ENCODE measurements at places on chromosomes 7 and 10.
A peak's percentile ranks its signal among the peaks of the same experiment; 100 is the strongest.

GRCh38 chr10:99849536-99849935, 67.1 kb downstream of the ABCC2 start:
- DNase-seq = no peak

GRCh38 chr10:10772411-10772810, 245.3 kb upstream of the CELF2 start:
- no peak for DNase-seq

- no peak for DNase-seq
Measured at GRCh38 chr10:119860866-119861607, 11.6 kb downstream of the MCMBP start.

GRCh38 chr10:16853201-16853600, 36.0 kb upstream of the RSU1 start:
- peak; percentile 41 for DNase-seq

GRCh38 chr10:86899670-86900276, 57.6 kb downstream of the MMRN2 start:
- DNase-seq = peak; percentile 25

GRCh38 chr7:147415991-147416390, 1174.6 kb upstream of the C7orf33 start:
- no peak for DNase-seq

GRCh38 chr10:30439931-30440330, 5.9 kb downstream of the MAP3K8 start:
- DNase-seq = no peak

GRCh38 chr10:73920089-73920488, 9.2 kb downstream of the PLAU start:
- no peak for DNase-seq

DNA sequence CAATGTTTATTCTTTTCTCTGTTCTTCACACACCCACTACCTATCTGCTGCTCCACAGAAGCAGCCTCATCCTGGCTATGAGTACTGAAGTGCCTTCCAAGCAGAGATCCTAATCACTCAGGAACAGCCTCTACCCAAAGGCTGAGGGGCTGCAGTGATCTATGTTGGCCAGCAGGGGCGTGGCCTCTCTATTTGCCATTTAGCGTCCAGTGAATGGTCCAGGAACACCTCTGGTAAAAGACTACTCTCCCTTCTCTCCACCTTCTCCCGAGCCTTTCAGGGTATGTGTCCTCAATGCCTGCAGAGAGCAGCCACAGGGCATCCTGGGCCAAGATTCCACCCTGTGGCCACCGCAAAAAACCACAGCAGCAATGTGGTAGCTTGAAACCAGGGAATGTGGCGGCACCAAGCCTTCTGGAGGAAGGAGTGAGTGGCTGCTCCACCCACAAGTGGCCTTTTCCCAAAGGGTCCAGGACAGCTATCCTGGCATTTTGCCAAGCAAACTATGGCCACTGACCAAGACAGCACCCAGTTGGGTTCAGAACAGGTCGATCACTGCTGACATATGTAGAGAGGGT, 70.9 kb downstream of the SYPL1 start:
- peak; percentile 84 for DNase-seq

DNA sequence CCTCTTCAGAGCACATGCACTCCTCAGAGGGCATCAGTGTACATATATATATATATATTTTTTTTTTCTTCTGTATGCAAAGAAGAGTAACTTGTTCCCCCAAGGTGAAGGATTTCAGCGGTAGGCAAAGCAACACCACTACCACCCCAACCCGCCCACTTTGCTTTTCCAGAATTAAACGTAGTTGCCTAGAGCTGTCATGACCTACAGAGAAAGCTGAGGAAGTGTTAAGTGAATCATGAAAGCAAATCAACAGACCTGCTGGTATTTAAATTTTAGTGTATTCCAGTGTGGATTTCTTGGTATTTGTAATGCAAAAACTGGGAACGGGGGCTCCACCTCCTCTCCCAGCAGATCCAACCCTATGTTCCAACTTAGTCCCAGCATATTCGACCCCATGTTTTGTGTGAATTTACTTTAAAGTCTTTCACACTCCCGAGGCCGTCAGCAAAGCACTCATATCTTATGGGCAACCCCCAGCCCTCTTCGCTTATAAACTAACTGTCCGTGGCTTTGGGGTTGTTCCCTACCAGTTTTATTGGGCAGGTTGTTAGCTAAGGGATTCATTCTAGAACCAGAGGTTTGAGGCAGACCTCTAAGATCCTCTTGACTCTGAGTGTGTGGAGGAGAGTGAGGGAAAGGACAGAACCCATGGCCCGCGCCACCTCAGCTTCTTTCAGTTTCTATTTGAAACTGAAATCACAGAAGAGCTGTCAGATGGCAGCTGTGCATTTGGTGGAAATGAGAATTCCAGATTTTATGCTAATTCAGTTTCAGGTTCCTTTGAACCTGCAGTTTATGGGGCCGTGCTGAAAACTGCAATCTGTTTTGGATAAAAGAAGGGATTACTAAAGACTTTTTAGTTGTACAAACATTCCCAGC, 450.2 kb upstream of the GALNT17 start:
- DNase-seq = no peak

DNA sequence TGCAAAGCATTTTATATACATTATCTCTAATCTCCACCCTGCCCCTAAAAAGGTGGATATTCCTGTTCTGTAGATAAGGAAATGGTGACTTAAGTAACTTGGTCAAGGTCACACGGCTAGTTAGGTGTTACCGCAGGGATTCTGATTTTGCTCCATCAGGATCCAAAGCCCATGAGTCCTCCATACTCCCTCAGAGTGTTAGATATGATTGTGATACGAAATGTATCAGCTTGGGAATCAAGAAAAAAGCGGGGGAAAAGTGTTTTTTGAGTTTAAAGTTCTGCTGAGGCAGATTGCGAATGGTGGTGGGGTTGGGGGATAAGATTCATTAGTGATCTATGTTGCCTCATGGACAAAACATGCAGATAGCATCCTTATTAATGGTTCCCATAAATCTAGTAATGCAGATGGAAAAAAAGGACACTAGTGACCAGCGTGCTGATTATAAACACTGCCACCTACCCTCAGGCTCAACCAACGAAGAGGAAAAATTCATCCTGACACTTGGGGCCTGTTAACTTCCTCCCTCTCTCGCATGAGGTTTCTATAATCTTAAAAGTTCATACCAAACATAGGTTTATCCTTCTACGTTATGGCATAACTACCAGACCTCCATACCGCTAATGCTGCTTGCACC, 2.3 kb downstream of the ICA1 start:
- no peak for DNase-seq

- no peak for DNase-seq
Measured at GRCh38 chr10:34241226-34242000, 573.7 kb downstream of the PARD3 start.

DNA sequence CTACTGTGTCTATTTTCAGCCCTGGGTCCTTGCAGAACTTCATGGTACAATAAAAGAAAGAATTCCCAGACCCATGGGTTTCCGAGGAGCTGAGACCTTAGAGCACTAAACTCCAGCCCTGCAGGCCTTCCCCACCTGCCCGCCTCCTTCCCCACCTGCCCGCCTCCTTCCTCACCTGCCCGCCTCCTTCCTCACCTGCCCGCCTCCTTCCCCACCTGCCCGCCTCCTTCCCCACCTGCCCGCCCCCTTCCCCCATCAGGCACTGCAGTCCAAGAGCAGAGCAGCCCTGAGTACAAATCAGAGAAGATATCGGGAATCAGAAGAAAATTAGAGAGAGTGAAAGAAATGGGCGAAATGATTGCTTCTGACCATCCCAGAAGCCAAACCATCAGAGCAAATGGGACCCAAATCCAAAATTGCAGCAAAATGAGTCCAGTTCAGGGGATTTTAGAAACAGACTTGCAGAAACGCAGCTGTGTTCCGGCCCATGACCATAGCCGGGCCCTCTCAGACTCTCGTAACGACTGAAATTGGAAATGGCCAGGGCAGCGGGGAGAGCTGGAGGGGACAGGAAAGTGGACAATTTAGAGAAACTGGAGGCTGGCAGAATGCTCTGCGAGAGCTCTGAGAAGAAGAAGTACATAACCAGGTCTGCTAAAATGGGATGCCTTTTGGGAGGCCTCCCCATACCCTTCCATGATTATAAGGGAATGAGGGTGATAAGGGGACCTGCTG, 568.4 kb downstream of the TCERG1L start:
- no peak for DNase-seq

DNA sequence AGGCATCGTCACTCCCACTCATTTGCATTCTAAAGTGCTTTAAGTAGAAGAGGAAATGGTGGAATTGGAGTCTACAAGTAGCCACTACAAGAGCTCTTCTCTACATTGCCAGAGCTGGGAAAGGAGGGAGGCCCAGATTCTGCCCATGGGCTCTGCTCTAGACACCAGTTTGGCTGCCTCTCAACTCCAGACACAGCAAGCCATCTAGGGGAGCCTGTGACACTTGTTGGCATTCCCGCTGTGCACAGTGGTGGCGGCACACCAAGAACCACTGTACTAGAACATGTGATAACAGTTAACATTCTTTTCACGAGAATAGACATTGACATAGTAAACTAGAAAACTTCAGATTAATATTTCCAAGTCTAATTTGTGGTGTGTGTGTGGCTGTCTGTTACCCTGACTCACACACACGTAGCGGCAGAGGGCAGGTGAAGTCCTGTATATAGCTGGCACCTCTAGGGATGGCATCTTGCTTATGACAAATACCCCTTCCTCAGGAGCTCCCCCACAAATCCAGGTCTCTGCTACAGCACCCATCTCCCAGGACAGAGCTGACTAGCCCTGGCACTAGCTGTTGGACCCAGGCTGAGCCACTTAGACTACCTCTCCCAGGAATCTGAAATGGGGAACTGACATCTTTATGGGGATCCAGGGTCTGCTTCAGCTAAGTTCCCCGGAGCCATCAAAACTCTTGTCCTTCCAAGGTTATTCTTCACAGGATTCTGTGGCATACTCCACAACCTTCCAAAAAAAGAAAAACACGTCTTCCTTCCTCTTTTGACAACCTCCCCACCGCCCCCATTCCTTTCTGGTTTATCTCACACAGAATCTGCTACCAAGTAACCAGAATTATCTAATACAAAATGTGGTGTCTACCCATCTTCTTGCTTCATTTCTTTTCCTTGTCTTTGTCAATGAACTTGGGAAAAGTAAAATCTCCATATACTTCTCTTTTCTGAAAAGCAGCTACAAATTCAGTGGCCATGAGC, 54.7 kb upstream of the MRLN start:
- DNase-seq = no peak

- no peak for DNase-seq
Measured at GRCh38 chr10:43576062-43576461, 1.6 kb upstream of the ZNF239 start.

- no peak for DNase-seq
Measured at GRCh38 chr7:129093867-129094456, 39.1 kb upstream of the TNPO3 start.

GRCh38 chr10:132972986-132973902, 30.9 kb upstream of the CFAP46 start:
- DNase-seq = no peak

GRCh38 chr10:3782451-3783315, 2.3 kb downstream of the KLF6 start:
- no peak for DNase-seq

DNA sequence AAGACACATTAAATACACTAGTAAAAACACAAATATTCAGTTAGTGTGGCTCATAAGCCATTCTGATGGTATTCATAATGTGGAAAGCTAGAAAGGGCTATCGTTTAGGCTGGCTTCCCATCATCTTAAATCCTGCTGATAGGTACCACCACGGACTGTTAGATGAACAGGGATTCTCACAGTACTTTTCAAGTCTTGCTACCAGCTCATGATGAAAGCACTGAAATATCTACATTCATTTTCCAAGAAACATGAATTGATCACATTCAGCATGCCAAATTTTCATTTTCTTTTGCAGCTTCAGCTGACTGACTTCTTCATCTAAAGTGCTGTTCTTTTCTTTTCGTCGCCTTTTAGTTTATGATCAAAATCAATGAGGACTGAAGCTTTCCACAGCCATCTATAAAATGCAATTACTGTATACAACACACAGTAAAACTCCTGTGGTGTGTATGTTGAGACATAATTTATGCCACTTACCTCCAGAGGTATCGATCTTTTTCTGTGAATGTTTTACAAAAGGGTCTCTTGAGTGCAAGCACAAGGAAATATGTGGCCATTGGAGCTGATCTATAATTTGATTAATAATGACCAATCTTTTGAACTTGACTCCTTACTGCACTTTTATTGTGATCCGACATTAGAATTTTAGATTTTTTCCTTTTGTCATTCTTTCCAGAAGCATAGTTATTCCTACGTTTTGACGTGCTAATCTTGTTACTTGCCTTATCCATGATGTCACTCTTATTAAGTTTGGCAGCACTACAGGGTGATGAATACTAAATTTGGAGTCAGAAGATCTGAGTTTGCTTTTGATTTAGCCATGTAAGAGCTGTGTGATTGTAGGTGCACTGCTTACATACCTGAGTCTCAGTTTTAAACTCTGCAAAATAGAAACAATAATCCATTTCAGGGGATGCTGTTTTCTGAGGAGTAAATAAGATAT, 58.4 kb downstream of the NXPH1 start:
- no peak for DNase-seq

DNA sequence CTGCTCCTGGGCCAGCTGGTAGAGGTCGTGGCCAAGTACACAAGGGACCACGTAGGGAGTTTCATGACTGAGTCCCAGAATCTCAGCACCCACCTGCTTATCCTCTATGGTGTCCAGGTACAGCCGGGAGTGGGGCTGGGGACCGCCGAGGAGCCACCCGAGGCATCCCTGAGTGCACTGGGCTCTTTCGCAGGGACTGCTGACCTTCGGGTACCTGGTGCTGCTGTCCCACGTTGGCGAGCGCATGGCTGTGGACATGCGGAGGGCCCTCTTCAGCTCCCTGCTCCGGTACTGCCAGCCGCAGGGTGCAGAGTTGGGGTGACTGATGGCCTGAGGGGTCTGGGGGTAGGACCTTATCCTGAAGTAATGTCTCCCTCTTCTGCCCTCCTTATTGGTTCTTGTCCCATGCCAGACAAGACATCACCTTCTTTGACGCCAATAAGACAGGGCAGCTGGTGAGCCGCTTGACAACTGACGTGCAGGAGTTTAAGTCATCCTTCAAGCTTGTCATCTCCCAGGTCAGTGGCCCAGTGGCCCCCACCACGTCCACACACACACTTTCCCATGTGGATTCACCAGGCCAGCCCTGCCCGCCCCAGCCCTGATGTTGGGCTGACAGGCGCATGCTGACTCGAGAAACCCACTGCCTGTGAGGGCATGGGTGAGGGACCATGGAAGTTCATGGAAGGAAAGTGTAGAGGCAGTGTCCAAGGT, 6.2 kb downstream of the ABCB8 start:
- DNase-seq = no peak

- DNase-seq = no peak
Measured at GRCh38 chr10:11871466-11871865, 48.3 kb downstream of the PROSER2 start.

DNA sequence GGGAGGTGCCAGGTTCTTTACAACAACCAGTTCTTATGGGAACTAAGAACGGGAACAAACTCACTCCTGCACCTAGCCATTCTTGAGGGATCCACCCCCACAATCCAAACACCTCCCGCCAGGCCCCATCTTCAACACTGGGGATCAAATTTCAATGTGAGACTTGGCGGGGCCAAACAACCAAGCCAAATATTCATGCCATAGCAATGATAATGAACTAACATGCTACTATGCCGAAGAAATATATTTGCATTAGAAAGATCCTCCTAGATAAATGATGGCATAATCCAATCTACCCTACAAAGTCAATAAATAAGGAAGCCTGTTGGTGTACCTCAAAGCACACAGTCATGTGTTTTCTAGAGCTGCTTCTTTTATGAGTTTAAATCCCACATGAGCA, 57.6 kb downstream of the CCDC71L start:
- DNase-seq = no peak
